Tongue (tissue), 3 donors: ENCODE measurements at places on chromosomes 7 and 10. TPM values are rescaled to one million over a fixed set of nuclear protein-coding genes. Genes with fewer than 3 reads are reported as not detected.

GRCh38 chr10:113362645-113363091, 190.2 kb upstream of the HABP2 start:
- DNase-seq = peak; percentile 35

- DNase-seq = no peak
Measured at GRCh38 chr10:14191407-14191806, 139.3 kb downstream of the FRMD4A start.

RBM20 gene
- total RNA-seq = 18.4 TPM

DNA sequence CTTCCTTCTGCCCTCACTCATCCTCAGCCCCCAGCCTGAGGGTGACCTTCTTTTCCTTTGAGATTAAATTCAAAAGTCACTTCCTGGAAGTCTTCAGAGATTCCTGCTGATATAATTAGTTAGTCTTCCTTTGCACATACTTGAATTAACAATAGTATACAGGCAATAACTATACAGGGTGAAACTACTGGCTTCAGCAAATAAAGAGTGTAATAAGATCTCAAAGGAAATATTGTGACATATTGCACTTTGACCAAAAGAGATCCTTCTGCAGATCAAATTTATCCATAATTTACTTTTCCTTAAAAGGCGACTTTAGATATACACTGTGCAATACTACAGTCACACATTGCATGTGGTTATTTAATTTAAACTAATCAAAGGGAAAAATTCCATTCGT, 123.8 kb downstream of the SEMA3A start:
- DNase-seq = no peak

- DNase-seq = no peak
Measured at GRCh38 chr10:77210645-77211044, 427.0 kb downstream of the KCNMA1 start.

GRCh38 chr10:69318106-69318866, 40.0 kb downstream of the HK1 start:
- DNase-seq = peak; percentile 96

SKIDA1 gene
- total RNA-seq = 3.0 TPM

GRCh38 chr7:23710000-23710399, at the start of gene STK31:
STK31 (plus strand) TSS chr7:23710219; CDS start chr7:23710286, 67 bp downstream.
- DNase-seq = no peak

DNA sequence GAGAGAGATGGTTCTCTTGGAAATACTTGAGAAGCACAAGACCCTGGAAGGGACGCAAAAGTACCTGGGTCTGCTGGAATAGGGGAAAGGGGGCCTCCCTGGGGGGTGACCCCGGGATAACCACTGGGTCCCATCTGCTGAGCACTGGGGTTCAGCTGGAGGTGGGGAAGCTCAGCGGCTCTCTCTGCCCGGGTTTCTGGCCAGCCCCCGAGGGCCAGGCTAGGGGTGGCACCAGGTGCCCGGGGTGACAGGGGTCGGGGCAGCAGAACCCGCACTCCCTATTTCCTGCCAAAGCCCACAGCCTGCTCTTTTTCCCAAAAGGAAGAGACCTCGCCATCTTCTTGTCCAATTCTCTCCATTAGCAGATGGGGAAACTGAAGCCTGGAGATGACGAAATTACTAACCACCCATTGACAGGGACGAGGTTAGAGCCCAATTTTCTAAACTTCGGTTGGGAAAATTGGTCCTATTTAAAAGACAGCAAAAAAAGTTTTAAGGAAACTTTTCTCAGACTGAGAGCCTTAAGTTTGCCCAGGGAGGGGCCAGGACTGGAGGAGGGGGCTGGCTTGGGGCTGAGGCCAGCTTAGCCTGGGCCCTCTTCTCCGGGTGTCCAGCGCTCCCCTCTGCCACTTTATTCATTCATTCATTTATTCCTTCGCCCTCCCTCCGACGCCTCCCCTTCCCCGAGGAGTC, 17.8 kb upstream of the GATA3 start:
- DNase-seq = no peak
